ENCODE measurements at places on chromosomes 6 and 20.
A peak's percentile ranks its signal among the peaks of the same experiment; 100 is the strongest.

DNA sequence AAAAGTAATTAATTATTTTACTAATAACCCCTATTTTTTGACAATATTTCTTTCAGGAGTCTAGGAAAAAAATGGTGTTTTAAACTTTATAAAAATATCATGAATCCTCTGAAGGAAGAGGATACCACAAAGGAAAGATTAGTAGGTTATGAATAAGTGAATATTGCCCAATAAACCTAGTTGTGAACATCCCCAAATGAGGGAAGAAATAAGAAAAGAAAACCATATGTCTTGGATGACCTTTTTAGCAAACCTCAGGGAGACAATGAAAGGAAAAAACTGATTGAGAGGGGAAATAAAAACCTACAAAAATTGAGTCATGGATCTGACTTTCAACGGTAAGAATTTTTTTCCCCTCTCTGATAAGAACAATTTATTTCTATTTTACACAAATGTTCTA, 34.4 kb downstream of the TENT5A start:
- no peak for DNase-seq

- no peak for DNase-seq
Observed at GRCh38 chr6:55974688-55975087, 99.3 kb upstream of the BMP5 start.

DNA sequence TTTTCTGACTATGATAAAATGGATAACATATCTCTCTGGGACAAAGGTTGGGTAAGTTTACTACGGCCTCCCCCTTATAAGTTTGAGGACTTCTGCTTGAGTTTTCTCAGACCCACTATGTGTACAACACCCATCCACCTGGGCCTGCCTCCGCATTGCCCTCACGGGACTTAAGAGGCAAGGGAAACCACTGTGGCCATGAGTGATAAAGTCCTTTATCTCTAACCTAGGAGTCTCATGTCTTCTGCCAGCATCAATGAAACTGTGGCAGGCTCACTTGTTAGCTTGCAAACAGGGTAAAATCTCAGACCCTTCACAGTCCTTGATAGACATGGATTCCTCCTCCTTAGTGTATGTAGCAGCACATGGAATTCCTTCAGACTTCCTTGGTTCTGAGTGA, 173.4 kb upstream of the MYLIP start:
- no peak for DNase-seq

GRCh38 chr20:51639206-51639832, 96.8 kb upstream of the NFATC2 start:
- DNase-seq, result peak; percentile 27

- DNase-seq, result no peak
Observed at GRCh38 chr6:4253604-4254231, 118.3 kb upstream of the ECI2 start.

DNA sequence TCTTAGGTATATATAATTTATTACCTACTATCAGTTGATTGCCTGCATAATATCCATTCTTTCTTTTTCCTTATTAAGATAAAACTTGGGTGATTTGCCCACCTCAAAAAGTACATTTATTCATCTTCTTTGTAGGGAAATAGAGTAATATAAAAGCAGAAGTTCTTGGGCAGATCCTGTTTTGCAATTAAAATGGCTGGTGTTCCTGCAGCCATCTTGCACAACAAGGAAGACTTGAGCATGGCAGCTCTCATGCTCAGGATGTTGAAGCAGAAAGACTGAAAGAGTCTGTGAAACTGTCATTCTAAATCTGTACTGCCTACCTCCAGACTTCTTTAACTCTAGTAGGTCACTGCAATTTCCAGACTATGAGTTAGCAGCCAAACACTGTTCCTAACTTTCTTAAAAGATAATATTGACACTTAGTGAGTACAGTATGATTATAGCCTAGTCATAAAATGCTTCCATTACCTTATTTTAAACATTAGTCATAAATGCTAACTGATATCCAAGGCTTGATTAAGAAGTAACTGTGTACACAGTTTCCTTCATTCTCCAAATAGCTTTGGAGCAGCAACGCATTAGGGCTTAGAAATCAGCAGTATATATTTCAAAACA, 24.6 kb upstream of the HTR1B start:
- no peak for DNase-seq

DNA sequence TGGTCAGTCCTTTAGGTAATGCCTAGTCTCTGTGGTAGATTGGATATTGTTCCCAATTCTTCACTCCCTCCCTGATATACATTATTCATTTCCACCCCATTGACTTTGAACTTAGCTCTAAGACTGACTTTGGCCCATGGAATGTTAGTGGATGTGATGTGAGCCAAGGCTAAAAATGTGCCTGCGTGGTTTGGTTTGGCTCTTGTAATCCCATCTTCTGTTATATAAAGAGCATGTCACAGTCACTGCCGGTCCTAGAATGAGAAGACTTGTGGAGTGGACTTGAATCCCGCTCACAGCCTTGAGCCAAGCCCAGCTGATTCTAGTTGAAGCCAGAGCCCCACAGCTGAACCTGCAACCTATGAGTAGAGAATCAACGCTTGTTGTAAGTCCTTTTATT, 23.6 kb upstream of the DNAAF9 start:
- DNase-seq, result no peak

DNA sequence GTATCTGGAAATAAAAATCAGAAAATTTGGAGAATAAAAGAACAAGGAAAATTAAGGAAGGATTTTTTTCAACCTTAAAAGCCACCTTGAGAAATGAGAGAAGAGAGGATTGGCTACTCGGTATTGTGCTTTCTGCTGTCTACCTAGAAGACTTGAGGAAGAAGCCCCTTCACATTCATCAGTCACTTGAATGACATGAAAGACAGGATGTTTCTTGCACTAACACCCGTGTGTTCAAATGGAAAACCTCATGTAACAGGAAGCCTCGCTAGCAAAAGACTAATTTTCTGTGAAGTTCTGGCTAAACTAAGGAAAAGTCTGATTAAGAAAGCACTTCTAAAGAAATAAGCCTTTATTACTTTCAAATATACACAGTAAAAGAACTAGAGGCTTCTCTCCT, 69.9 kb downstream of the OLIG3 start:
- no peak for DNase-seq

DNA sequence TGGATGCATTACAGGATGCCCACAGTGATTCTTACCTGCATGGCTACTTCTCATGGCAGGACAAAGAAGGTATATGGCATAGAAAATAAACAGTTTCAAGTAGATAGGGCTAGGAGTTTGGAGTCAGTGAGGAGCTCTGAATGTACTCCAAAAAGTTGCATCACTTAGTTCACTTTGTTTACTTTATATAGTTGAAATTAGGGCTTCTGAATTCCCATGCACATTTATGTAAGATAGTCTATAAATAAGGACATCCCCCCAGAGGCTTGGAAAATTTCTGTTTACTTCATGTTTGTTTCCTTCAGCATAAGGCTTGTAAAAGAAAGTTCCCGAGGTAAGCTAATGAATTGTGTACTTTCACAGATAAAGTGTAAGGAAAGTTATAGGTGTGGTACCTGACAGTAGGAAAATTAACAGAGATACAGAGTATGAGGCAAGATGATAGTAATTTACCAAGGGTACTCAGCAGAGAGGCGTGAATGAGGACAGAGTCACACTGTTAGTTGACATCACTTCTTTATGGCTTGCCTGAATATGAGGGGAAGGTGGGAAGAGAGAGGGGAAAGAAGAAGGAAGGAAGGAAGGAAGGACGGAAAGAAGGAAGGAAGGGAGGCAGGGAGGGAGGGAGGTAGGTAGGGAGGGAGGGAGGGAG, 51.1 kb downstream of the ADTRP start:
- no peak for DNase-seq

- DNase-seq, result no peak
Observed at GRCh38 chr20:31581391-31581790, 23.7 kb upstream of the ID1 start.

Measured in stimulated activated CD8-positive, alpha-beta memory T cell treated with anti-CD3 and anti-CD28 coated beads, Interleukin-4, amount 100 ng/mL, for 1 hour (primary cell).